NCI-H82 (cell line): ENCODE measurements at places on chromosomes 2 and 18.

DNA sequence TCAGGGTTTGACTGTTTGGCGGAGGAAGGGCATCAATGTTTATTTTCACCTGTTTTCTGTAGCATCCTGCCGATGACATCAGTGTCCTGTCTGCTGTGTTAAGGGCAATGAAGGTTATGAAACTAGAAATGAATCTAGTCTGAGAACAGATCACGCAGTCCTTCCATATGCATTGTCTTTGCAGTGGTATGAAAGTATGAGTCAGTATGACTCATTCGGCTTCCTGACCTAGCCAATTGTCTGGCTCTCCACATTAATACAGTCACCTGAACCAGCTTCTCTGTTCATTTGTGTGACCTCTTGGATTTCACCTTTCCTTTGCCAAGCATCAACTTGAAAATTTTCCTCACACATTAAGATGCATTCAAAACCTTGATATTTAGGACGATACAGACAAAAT is 353.8 kb downstream of the RND3 start:
- DNase-seq, result no peak

DNA sequence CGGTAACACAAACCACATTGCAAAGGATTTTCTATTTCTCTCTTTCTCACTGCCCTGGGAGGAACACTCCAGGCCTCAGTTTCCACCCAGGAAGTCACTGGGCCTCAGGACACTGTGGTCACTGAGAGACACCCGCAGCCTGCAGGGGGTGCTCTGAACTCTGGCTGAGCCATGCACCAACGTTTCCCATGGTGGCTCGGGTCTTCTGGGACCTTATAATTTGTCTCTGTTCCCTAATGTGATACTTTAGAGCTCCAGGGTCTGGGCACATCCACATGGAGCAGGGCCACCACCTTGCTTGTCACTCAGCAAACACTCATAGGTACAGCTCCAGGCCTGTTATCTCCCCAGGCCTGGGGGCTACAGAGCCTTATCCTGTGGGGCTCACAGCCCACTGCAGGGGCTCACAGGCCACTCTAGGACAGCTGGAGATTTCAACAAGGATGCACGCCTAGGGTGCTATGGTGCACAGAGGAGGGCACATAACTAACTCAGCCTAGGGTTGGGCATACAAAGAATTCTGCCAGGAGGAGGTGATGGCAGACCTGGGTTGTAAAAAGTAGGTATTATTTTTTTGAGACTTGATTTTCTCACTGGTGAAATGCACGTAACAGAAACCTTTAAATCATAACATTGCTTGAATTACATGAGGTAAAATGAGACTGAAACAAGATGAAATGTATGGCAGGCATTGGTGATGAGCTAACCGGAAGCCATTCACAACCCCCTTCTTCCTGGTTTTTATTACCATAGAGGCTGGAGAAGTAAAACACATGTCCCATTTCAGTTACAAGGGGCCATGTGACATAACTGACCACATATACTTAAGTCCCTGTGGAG is 3.0 kb upstream of the HS1BP3 start:
- no peak for DNase-seq

- DNase-seq, result no peak
Measured at GRCh38 chr2:196314780-196315179, 143.4 kb upstream of the STK17B start.

DNA sequence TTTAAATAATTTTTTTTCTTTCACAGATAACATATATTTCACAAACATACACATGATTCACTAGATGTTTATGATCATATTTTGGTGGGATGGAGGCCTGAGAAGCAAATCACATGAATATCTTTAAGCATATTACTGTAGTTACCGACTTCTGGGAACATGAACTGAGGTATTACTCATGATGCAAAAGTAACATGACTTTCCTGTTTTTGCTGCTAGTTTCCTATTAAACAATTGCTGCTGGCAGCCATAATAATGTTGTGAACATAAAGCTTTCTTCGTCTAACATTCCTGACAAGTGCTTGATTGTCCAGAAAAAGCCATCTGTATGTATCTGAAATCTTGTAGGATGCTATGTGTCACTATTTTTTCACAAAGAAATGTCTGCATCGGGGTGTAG is 145.4 kb downstream of the MTX2 start:
- DNase-seq, result no peak

- no peak for DNase-seq
Measured at GRCh38 chr2:68482296-68482820, 15.0 kb downstream of the APLF start.

- DNase-seq, result no peak
Measured at GRCh38 chr2:42053482-42053790, 5.6 kb downstream of the PKDCC start.

DNA sequence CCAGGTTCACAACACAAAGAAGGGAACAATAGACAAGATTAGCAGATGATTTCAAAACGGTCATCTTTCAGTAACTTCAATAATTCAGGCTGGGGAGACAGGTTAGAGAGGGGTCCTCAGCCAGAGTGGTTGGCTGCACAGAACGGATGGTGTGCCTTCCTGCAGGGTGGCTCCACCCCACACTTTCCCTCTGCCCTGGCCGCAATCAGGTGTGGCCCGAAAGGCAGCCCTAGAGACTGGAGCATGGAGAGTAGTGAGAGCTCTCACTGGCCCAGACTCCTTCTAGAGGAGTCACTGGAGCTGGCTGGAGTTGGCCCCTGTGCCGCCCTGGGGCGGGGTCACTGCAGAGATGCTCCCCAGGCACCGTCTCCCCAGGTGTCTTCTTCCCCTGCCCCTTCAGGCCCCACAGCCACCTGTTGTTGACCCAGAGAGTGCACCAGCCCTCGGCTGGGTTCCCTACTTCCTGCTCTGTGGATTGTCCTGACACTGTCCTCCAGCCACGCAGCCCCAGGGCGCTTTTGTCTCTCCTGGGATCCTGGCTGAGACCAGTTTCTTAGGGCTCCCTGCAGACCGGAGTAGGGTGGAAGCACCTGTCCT is 126.8 kb downstream of the PXDN start:
- DNase-seq, result no peak

- DNase-seq, result peak; percentile 70
Measured at GRCh38 chr2:7203056-7203467, 285.9 kb downstream of the RNF144A start.

DNA sequence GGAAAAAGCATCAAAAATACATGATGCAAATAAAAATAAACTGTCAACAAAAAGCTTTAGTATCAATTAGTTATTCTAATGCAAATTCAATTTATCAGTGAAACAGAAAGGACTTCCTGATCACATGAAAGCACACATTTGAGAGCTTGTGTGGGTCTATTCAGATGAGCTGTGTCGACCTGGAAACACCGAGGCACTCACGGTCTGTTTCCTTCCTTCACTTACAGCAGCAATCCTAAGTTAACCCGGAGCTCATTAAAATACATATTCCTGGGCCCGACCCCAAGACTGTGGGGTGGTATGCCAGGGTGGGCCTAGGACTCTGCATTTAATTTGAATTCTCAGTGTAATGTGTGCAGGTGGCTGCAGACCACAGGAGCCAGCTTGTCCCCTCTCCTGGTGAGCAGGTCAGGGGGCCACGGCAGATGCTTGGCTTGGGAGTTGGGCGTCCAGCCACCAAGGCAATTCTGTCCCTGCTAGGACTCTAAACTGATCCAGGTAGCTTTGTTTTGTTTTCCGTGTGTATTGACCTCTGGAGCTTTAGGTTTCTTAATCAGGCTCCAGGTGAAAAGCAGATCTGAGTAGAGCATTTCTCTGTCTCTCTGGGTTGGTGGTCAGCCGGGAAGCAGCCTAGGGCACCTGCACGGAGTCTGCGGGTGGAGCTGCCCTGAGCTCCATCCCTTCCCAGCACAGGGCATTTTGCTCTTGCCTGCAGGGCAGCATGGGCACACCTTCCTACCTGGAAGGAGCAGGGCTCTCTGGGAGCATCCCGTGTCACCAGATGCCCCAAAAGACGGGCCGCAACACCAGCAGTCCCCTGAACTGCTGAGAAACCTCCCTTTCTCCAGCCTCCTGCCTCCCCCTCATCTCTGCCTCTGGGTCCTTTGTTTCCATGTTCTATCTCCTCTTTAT is 9.0 kb downstream of the MBP start:
- DNase-seq, result no peak

GRCh38 chr2:228426502-228427216 is 245.2 kb upstream of the SPHKAP start:
- DNase-seq, result no peak

GRCh38 chr2:165927774-165928173 is 25.8 kb downstream of the TTC21B start:
- DNase-seq, result no peak

GRCh38 chr18:12008842-12009580 is 27.7 kb downstream of the IMPA2 start:
- no peak for DNase-seq

GRCh38 chr2:14094592-14094991 is 537.9 kb upstream of the LRATD1 start:
- no peak for DNase-seq

GRCh38 chr2:230666885-230667712 is 45.5 kb upstream of the CAB39 start:
- DNase-seq, result peak; percentile 74

DNA sequence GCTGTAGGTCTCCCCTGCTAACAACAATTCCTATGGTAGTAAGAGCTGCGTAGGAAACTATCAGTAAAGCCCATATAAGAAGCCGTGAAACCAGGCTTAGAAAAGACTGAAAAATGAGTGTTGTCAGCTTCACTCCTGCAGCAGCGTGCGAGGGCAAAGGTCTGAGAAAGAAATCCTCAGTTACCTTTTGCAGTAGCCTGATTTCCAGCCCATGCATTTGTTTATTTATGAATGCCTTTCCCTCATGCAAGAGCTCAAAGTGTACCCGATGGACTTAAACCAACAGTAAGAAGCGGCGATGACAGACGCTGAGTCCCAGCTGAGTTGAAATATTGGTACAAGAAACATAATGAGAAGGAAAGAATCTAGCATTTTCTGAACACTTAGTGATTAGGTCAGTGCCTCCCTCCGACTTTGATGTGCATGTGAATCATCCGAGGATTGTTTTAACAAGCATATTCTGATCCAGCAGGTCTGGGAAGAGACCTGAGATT is 15.0 kb upstream of the POLI start:
- no peak for DNase-seq

DNA sequence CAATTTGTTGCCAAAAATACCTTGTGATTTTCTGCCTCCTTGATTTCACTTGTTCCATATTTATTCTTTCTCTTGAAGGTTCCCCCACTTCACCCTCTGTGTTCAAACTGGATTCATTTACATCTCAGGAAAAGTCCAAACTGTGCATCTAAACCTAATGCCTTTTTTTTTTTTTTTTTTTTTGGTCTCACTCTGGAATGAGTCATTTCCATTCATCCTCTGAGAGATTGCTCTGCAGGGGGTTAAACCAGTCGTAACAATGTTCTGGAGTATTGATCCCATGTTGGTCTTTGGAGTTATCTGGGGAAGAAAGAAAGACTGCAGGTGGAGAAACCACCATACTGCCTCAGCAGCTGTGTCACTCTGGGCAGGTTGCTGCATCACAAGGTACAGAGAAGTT is 119.7 kb downstream of the TACR1 start:
- DNase-seq, result no peak

GRCh38 chr2:175552902-175553301 is 371.4 kb upstream of the ATP5MC3 start:
- DNase-seq, result peak; percentile 11
